ENCODE measurements at places on chromosomes 3 and 15. TPM values are rescaled to one million over a fixed set of nuclear protein-coding genes. Genes with fewer than 3 reads are reported as not detected.

GALNT15 gene
- total RNA-seq = not detected

CACNA1D gene
- not detected for total RNA-seq

DNA sequence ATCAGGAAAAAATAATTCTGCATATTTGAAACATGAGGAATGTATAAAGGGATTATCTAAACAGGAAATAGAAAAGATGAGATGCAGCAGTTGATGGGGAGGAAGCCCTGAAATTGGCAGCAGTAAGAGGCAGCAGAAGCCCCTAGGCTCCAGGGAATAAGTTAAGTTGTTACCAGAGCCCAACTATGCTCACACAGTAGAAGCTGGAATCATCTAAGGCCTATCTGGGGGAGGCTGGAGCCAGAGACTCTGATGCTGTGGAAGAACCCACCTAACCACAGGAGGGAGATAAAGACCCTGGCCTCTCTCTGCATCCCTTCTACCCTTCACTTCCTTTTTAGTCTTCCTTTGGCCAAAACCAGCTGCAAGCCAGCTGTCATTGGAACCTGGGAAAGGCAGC lies 519.7 kb downstream of the DIPK2A start:
- H3K4me1 ChIP-seq = no peaks in the 10 kb centered on the region
- peaks cover 5% of the 10 kb centered on the region for H3K27me3 ChIP-seq
- no peak overlapping the region for H3K4me3 ChIP-seq
- H3K36me3 ChIP-seq = no peaks in the 10 kb centered on the region

DNA sequence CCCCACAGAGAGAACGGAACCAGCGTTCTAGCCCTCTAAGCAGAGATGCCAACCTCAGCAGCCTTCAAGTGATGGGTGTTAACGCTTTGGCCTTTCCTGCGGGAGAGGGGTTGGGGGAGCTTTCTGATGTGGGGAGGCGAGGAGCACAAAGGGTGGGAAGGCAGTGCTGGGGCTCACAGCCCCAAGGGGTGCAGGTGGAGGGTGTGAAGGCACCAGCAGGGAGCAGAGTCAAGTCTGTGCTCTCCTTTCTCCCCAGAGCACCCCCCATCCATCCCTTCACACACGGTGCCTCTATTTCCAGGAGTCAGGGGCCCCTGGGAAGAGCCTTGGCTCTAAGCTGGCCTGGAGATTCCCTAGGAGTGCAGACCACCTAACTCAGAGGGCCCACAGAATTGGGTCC lies 4.1 kb downstream of the C15orf62 start:
- H3K4me1 ChIP-seq = peaks cover 8% of the 10 kb centered on the region
- DNase-seq = no peak
- no peak overlapping the region for H3K4me3 ChIP-seq
- H3K36me3 ChIP-seq = peaks cover 8% of the 10 kb centered on the region

ACVR2B gene
- 13.7 TPM for total RNA-seq

GRCh38 chr3:23995219-23995618 lies 50.1 kb downstream of the NR1D2 start:
- no peaks in the 10 kb centered on the region for H3K36me3 ChIP-seq
- H3K4me3 ChIP-seq = no peak overlapping the region
- no peak for DNase-seq
- no peaks in the 10 kb centered on the region for H3K27me3 ChIP-seq
- H3K27ac ChIP-seq = no peak overlapping the region
- H3K4me1 ChIP-seq = peaks cover 18% of the 10 kb centered on the region

GRCh38 chr3:194086388-194087075 lies 49.4 kb upstream of the HES1 start:
- H3K27ac ChIP-seq = no peak overlapping the region
- H3K4me3 ChIP-seq = no peak overlapping the region
- no peak for DNase-seq
- H3K27me3 ChIP-seq = peaks cover 9% of the 10 kb centered on the region

- no peaks in the 10 kb centered on the region for H3K4me1 ChIP-seq
- peaks cover 22% of the 10 kb centered on the region for H3K27me3 ChIP-seq
- no peak for DNase-seq
- no peaks in the 10 kb centered on the region for H3K36me3 ChIP-seq
- H3K27ac ChIP-seq = no peak overlapping the region
- no peak overlapping the region for H3K4me3 ChIP-seq
Observed at GRCh38 chr3:131568460-131568859, 65.7 kb upstream of the MRPL3 start.

GRCh38 chr3:184133840-184134745 lies 1.1 kb upstream of the EIF2B5 start:
- peak overlapping the region; percentile 97 for H3K27ac ChIP-seq
- peaks cover 26% of the 10 kb centered on the region for H3K4me1 ChIP-seq
- DNase-seq = no peak
- peak overlapping the region; percentile 96 for H3K4me3 ChIP-seq

GRCh38 chr3:176795891-176796290 lies 401.4 kb downstream of the TBL1XR1 start:
- H3K36me3 ChIP-seq = no peaks in the 10 kb centered on the region
- H3K4me1 ChIP-seq = no peaks in the 10 kb centered on the region
- H3K4me3 ChIP-seq = no peak overlapping the region
- no peak overlapping the region for H3K27ac ChIP-seq
- DNase-seq = no peak

VPS8 gene
- 102 TPM for total RNA-seq

All from naive thymus-derived CD8-positive, alpha-beta T cell (primary cell).